Esophagus squamous epithelium (tissue), 5 donors: ENCODE measurements at places on chromosomes 3 and 15.

- DNase-seq = no peak
Measured at GRCh38 chr3:67688231-67688630, 33.8 kb upstream of the SUCLG2 start.

- DNase-seq = no peak
Measured at GRCh38 chr15:80093854-80094418, 34.5 kb downstream of the ZFAND6 start.

DNA sequence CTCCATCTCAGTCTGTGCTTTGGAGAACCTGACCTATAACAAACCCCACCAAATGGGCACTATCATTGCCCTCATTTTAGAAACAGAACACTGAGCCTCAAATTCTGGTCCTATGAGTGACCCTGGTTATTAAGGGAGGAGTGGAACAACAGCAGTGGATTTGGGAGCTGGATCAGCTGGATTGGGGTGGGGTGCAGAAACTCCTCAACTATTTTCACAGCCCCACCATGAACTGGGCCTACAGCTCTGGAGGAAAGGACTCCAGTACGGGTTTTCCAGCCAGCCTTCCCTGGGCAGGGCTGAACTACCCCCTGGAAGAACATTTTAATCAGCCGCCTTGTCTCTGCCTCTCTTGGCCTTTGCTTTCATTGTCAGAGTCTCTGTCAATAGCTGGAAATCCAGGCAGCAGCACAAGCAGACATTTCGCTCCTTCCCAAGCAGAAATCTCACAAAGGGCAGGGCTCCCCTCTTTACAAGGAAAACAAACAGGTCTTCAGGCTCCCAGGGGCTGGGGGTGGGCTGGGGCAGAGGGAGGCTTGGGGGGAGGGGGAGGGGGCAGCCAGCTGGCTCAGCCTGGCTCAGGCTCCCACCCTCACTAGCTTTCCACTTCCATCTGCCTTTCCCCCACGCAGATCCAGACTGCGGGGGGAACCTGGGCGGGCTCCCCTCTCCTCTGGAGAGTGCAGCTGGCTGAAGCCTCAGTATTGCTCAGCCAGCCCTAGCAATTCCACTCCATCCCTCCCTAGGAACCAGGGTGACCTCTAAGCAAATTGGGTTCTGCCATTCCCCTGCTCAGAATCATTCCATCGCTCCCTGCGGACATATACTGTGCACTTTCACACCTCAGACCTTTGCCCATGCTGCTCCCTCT, 13.7 kb upstream of the TLE3 start:
- DNase-seq = no peak

GRCh38 chr15:33226559-33227181, 32.2 kb upstream of the FMN1 start:
- no peak for DNase-seq

GRCh38 chr15:62745621-62746225, 296.8 kb upstream of the TPM1 start:
- no peak for DNase-seq

DNA sequence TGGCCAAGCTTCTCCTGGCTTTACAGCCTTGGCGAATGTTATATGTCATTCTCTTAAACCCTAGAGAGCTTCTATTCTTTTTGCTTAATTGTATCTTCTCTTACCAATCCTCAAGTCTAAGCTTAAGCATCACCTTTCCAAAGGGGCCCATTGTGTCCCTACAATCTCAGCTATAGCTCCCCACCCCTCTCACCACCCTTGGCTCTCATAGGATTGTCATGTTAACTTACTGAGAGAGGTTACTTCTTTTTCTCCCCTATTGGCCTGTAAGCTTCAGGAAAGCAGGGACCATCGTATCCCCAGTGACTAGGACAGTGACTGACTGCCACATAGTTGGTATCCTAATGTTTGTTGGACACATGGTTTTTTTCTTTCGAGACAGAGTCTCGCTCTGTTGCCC, 43.3 kb upstream of the LMOD3 start:
- no peak for DNase-seq

DNA sequence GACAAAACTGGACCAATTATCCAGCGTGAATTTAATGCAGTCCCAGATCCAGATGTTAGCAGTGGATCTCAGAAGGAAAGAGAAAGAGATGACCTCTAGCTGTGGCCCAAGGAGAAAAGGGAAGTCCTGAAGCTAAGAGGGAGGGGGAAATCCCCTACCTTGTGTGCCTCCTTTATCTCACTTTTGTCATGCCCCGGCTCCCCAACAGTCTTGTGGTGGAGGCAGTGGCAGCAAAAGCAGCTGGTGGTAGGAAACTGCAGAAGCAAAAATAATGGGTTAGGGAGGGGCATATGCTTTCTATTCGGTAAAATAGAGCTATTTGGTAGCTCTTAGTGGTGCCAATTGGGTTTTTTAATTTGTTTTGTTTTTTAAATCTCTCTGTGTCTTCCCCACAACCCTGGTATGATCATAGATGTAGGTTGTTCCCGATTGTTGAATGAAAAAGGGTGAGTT, 56.5 kb downstream of the MCTP2 start:
- DNase-seq = no peak

- no peak for DNase-seq
Measured at GRCh38 chr3:168475704-168476103, 380.0 kb upstream of the GOLIM4 start.

- no peak for DNase-seq
Measured at GRCh38 chr3:63193647-63194046, 84.5 kb upstream of the SYNPR start.

DNA sequence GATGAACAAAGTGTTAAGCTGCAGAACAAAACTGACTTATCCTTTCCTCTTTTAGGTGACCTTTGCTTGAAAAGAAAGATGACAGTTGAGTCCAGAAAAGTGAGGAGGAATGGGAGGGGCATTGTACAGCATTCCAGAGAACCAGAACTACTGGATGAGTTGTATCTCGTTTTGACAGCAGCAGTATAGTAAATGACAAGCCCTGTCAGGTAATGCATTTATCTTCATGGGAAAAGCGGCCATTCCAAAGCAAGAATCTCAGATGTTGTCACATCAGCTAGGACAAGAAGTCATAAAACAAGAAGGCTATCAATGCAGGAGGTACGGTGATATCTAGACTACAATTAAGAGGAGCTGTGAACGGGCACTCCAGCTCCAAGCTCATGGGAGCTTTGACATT, 421.5 kb downstream of the MAGI1 start:
- DNase-seq = no peak

- DNase-seq = no peak
Measured at GRCh38 chr15:29613951-29614382, 208.3 kb downstream of the TJP1 start.

GRCh38 chr15:70243686-70244540, 146.2 kb upstream of the TLE3 start:
- no peak for DNase-seq

GRCh38 chr3:111906656-111907055, 47.6 kb downstream of the PHLDB2 start:
- DNase-seq = no peak

- DNase-seq = no peak
Measured at GRCh38 chr15:31331389-31331788, 4.8 kb downstream of the KLF13 start.

DNA sequence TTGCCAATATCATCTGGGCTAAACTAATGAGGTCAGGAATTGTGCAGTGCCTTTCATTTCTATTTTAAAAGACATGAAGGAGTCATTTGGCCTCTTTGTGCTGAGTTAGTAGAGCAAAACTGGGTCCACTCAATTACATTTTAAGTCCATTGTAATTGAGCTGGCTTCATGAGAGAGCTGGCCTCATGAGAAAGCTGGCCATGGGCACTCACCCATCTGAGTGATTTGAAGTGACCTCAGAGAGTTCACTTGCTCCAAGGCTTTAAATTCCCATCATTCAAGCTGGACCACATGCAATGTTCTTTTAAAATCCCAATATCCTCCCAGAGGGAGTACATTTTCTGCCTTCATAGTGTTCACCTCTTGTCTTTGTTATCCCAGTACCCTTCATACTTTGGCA, 335.9 kb upstream of the WNT5A start:
- no peak for DNase-seq

- no peak for DNase-seq
Measured at GRCh38 chr3:142846779-142847577, 41.9 kb downstream of the PCOLCE2 start.

- DNase-seq = no peak
Measured at GRCh38 chr3:171851660-171852058, 8.5 kb downstream of the TMEM212 start.

- DNase-seq = no peak
Measured at GRCh38 chr3:120172070-120172469, 77.8 kb upstream of the GSK3B start.

DNA sequence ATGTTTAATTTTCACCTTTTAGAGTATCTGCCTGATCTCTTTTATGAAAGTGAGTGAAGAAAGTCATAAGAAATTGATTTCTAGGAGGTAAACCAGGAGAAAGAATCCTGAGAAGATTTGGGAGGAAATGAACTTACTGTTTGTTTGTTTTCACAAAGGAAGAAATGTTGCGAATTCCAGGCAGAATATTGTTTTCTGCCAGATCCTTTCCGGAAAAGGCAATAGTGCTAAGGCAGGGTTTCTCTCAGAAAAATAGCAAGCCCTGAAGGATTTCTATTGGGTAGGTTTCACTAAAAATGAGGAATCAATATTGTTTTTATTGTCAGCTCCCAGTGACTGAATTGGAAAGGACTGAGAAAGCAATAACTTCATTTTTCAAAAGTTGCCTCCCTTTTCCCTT, 85.7 kb upstream of the TGFBR2 start:
- DNase-seq = no peak

DNA sequence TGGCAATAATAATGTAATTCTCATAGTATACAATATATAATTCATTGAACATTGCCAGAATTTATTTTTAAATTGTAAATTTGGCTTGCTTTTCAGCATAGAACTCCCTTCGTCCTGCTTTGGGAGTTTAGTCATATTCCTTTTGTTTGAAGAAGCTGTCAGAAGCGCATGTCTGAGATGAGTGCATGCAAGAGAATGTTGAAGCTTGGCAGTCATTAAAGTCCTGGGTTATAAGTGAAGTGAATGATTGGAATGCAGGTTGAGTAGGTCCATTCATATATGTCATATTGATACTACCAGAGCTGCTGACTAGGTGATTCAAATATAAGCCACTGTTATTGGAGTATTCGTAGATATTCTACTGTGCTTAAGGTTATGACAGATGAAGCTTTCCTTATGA, 243.6 kb upstream of the MDFIC2 start:
- no peak for DNase-seq

- DNase-seq = no peak
Measured at GRCh38 chr15:79028411-79028964, 62.1 kb downstream of the RASGRF1 start.

GRCh38 chr3:33159981-33160380, 46.2 kb downstream of the CRTAP start:
- no peak for DNase-seq

GRCh38 chr3:174439331-174440252, 419.5 kb upstream of the NAALADL2 start:
- no peak for DNase-seq

DNA sequence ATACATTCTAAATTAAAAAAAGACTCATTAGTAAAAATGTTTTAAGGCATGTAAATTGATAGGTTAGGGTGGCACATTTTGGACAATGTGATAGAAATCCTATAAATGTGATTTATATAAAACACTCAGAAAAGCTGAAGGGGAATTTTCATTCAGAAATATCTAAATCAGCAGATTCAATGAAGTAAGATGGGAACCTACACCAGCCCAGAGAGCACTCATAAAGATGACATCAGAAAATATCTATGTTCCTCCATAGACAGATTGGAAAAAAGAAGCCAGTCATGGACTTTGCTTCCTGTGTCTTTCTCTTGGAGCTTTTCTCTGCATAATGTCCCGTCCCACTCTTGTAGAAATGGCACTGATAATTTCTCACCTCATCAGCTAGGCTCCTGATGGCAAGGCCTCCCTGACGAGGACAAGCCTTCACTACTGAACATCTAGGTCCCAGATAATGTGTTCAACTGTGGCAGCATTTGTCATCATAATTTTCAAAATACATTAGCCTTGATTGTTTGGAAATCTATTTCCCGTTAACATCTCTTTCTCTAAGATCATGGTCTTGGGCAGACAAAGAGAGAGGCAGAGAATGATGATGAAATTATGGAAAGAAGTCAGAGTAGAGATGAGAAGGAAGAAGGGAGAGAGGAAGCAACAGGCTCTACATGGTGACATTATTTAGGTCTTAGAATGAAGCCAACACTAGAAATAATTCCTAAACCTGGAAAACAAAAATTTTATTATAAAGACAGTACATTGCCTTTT, 354.4 kb downstream of the NTRK3 start:
- no peak for DNase-seq

DNA sequence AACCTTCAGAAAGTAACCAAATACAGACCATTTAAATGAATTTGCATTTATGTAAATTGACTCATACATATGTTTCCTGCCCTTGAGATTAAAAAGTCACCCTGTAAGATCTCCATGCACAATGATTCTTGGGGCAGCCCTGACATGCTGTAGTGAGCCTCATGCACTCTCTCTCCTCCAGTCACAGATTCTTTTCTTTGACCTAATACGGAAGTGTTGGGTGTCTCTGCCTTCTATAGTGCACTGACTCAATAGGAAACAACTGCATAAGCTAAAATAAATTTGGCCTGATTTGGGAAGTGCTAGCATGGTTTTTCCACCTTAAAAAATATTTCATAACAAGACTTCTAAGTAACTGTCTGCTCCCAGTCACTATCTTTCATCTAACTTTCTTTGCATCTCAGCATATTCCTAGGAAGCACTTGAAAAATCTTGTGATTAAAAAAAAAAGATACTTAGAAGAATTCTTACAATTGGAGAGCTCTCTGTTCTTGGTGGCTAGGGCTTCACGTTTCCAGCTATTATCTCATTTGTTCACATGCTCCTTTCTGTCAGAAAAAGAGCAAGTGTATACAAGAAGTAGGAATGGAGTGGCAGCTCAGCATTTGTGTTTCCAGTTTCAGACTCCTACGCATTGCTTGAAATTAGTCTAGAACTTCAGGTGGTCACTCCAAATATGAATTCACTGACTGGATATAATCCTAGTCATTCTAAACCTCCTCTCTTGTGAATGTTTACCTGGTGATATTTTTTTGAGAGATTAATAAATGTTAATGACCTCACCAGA, 207.9 kb upstream of the COL8A1 start:
- DNase-seq = no peak

DNA sequence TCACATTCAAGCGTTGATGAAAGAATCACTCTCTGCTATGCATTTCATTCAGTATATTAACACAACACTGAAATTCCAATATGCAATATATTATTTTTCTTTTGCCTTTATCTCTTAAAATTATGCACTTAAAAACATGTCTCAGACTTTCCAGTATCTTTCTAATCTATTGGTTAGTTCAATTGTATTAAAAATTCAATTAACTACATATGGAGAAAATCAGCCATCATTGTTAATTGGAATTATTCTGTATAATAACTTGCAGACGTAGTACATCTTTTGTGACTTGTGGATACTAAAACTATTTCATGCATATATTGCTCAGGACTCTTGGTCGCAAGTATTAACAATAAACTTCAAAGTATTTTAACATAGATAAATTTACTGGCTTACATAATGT, 715.6 kb downstream of the GRM7 start:
- no peak for DNase-seq
